Stimulated activated CD4-positive, alpha-beta T cell treated with anti-CD3 and anti-CD28 coated beads, Interleukin-4, amount 100 ng/mL, for 4 hours (primary cell): ENCODE measurements at places on chromosomes 13 and 19.
A peak's percentile ranks its signal among the peaks of the same experiment; 100 is the strongest.

GRCh38 chr19:44609219-44609618 is 4.1 kb upstream of the IGSF23 start:
- DNase-seq, result no peak

DNA sequence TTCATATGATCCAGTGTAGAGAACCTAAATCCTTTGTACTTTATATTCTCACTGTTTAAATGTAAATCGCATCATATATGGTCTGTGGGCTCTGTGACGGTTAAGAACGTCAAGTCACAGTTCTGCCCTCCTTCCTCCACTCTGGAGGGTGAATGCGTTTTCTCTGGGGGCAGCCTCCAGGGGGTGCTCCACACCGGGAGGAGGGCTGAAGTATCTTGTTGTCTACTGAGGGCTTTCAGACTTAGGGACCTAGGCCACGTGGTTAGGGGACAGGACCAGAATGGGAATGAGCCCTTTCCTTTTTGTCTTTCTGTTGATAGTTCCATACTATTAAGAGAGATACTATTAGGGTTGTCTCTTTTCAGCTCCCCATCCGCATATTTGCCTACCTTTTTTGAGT is 504.9 kb downstream of the FGF9 start:
- no peak for DNase-seq

DNA sequence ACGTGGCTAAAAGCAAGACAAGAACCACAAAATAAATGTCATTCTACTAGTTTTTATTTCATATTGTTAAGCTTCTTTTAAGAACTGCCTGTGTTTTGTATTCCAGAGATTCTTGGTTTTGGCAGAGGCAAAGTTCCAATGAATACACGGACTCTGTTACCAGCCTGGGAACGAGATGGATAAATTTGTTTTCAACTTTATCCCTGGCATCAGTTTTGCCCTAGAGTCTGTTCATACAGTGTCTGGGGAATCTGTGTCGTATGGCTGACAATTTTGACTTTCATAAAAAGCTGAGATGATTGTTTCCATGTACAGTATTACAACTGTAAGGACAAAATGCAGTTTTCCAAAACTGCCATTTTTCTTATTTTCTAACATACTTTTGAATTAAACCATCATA is 327.6 kb downstream of the TBC1D4 start:
- no peak for DNase-seq

DNA sequence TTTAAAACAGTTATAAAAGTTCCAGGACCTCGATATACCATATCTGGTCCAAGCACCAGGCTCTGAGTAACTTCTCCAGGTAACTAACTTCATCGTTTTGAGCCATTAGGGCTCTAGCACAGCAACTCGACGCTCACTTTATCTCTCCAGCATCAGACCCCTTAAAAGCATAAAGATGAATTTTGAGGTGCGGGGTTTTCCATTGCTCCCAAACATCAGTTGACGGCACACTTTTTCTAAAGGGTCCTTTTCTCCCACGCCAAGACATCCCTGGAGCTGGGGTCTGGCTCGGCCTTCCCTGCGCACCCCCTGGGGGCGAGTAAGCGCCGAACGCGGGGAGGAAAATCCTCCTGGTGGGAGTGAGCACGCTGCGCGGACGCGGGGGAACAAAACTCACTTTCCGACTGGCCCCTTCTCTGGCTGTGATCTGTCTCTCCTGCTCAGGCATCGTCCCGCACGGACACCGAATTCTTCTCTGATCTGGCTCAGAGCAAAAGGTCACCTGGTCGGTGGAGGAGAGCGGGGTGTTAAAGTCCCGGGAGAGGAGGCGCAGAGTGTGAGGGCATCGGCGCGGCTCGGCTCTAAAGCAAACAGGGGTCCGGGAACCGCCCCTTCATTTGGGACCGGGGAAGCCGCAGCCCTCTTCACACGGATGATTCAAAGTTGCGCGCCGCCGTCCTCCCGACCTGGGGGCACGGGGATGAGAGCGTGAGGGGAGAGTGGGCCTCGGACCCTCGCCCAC is at the start of gene ATP7B:
Gene ATP7B, minus strand, starts transcription at position 561 of the 742 bp plus-strand sequence. Its CDS starts 113 bp downstream, at position 448.
- peak; percentile 2 for DNase-seq
